Right kidney (tissue), 9 donors: ENCODE measurements at places on chromosomes 3 and 15.
A peak's percentile ranks its signal among the peaks of the same experiment; 100 is the strongest.

DNA sequence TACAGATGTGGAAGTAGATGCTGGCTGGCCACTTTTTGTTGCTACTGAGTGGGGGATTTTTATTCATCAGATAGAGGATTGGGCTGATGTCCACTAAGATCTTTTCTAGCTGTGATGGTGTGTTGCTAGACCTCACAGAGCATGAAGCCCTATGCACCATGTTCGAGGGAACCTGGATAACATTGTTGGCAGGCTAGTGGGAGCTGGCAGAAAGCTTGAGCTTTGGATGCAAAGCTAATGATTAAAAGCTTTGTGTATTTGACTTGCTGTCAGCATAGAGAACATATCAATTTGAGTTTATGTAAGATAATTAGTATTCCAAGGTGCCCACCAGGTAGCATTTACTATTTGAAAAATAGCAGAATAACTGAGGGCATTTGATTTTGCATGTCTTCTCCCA is 59.1 kb downstream of the ST6GAL1 start:
- no peak for DNase-seq

- no peak for DNase-seq
These were observed 7.5 kb upstream of the ACVR2B start for GRCh38 chr3:38446085-38446686.

- DNase-seq = no peak
These were observed 74.5 kb downstream of the MYLK start for GRCh38 chr3:123809597-123809996.

DNA sequence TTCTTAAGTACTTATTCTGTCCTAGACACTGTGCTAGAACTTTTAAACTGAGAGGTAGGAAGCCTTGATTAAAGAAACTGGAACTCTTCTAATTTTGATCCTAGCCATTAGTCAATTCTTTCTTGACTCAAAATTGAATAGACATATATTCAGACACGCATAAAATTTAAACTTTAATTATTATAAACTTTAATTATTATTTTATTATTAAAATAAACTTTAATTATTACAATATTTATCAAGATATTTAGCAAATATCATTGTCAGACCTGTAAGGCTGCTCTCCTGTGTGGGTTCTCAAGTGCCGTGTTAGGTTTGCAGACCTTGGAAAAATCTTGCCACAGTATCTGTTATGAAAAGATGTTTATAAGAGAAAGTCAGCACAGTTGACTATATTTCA is 562.9 kb downstream of the MECOM start:
- no peak for DNase-seq

- peak; percentile 51 for DNase-seq
These were observed at the start of gene CADPS for GRCh38 chr3:62874711-62875557. Gene CADPS, minus strand, starts transcription at chr3:62875416. Its CDS starts 387 bp downstream, at chr3:62875029.

- DNase-seq = no peak
These were observed 482.8 kb upstream of the NAALADL2 start for GRCh38 chr3:174376346-174376745.

DNA sequence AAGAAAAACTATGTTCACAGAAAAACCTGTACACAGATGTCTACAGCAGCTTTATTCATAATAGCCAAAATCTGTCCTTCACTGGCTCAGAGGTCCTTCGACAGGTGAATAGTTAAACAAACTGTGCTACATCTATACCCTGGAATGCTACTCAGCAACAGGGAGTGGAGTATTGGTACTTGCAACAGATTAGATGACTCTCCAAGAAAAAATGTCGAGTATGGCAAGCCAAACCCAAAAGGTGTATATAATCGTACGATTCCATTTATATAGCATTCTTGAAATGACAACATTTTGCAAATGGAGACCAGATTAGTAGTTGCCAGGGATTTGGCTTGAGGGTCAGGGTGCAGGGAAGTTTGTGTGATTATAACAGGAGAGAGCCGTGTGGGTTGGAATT is 22.4 kb upstream of the RGMA start:
- no peak for DNase-seq

DNA sequence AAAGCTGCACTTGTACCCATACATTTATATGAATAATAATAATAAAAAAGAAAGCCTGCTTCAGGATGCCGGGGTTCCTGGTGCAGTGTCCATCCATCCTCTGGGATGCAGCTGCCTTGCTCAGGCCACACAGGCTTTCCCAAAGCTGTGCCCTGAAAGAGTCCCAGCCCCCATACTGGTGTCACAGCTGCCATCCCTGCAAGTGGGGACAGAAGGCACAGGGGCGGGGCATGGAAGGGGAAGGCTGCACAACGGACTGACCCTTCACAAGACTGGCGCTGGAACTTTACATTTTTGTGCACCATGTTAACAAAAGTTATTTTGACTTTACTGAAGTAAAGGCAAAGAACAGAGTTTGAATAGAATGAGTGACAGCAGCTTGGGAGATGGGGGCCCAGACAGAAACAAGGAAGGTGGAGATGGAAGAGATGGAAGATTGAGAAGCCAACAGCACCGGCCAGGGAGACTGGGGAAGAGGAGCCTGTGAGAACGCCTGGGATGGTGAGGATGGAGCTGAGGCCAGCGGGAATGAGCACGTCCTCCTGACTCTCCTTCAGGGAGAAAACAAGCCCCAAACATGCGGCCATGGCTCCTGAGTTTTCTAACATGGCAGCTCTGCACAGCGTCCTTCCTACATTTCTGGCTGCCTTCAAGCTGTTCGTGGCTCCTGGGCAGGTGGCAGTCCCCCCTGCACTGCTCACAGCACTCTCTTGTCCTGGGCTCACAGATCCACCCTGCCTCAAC is 73.1 kb downstream of the ABTB1 start:
- DNase-seq = no peak

DNA sequence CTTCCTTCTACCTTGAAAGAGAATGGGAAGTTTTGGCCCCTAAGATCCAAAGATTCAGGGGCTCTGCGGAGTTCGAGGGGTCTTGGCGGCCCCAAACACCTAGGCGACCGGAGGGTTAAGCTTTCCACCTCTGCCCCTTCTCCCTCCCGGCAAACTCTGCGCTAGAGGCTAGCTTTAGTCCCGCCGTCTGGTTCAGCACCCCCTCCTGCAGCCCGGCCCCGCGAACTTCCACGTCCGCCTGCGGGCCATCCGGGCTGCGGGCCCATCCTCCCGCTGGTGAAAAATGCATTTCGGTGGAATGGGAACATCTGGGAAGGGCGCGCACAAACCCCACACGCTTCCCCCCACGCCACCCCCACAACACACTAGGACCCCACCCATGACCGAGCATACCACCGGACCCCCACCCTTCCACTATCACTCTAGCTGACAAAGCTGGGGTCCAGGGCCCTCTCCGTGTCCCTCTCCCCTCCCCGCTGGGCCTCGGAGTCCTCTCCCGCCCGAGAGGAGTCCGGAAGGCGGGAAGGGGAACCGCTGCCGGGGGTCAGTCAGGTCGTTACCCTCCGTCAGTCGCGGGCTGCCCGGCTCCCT is 1.0 kb downstream of the SHOX2 start:
- DNase-seq = peak; percentile 61

DNA sequence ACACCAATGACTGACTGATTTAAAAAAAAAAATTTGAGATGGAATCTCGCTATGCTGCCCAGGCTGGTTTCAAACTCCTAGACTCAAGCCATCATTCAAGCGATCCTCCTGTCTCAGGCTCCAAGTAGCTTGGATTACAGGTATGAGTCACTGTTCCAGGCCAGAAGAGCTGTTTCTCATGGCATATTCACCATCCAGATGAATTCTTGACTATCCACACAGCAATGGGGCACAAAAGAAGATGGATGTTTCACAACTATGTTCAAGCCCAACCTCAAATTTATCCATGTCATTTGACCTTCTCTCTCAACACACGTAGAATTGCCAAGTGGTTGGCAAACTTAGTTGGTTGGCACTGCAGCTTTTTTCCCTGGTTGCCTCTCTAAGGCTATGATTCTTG is 40.6 kb downstream of the PRICKLE2 start:
- DNase-seq = no peak

- DNase-seq = no peak
These were observed 99.2 kb upstream of the LINGO1 start for GRCh38 chr15:77731945-77732344.

DNA sequence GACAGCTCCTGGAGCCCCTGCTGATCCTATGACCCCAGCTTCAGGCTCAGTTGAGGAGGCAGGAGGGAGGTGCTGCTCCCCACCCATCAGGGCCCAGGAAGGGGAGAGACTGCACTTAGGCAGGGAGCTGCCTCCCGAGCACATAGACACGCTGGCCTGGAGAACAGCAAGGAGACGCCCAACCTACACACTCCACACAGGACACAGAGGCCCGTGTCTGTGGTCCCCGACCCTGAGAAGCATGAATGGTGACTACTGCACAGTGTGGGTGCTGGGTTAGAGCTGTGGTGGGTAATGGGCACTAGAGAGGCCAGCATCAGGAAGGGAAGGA is 1.1 kb upstream of the HHATL start:
- no peak for DNase-seq

GRCh38 chr15:90101969-90102890 is at the start of gene IDH2:
Gene IDH2, minus strand, starts transcription at chr15:90102468. Its CDS starts 78 bp downstream, at chr15:90102390.
- DNase-seq = peak; percentile 97

DNA sequence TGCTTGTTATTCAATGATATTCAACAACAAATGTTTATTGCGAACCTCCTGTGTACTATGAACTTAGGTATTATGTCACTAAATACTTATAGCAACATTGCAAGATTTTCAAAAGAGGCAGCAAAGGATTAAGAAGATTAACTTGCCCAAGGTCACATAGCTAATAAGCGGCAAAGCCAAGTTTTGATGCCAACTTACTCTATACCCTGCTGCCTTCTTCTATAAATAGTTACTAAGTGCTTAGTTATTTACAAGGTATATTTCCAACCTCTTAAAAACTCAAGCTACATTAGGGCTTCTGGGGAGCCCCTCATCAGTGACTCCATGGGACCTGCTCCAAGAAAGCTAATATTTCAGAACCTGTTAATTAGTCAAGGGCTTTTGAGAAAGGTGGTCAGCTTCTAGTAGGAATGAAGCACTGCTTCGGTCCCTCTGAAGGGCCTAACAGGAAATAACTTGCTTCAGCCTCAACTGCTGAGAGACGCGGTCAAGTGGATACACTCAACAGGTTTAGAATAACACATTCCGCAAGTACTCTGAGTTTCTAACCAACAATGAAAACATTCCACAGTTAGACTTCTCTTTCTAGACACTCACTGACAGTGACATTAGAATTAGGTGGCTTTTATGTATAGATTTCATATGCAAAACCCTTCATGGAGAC is 125.5 kb downstream of the DGKG start:
- DNase-seq = no peak

- DNase-seq = no peak
These were observed 42.5 kb downstream of the CMTM6 start for GRCh38 chr3:32460031-32460749.

DNA sequence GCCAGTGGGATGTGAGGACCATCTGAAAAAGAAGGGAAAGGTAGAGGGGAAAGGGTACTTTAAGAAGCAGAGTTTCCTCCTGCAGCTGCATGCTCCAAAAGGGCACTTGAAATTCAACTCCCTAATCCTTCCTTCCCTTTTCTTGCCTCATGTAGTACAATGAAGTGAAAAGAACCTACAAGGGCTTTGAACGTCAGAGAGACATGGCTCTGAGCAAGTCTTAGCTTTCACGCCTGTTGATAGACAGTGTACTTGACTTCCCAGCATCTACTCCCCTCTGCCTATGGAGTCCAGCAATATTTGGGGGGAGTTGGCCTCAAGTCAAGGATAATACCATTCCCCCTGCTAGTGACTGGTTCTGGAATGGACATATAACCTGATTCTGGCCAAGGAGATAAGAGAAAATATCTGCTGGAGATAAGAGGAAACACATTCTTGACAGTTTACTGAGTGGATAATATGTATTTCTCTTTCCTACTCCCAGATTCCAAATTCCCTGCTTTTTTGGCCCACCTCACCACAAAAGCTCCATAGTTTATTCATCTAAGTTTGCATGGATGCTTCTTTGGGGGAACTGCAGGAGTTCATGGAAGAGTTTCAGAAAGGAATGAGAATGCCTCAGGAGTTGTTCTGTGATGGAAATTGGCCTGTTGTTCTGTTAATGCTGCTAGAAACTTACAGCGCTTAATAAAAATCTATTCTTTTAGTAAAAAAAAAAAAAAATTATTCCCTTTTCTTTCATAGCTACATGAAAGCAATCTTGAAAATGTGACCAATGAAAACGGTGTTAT is 193.0 kb upstream of the TPM1 start:
- no peak for DNase-seq

GRCh38 chr3:16909802-16910201 is 25.0 kb downstream of the PLCL2 start:
- DNase-seq = no peak

DNA sequence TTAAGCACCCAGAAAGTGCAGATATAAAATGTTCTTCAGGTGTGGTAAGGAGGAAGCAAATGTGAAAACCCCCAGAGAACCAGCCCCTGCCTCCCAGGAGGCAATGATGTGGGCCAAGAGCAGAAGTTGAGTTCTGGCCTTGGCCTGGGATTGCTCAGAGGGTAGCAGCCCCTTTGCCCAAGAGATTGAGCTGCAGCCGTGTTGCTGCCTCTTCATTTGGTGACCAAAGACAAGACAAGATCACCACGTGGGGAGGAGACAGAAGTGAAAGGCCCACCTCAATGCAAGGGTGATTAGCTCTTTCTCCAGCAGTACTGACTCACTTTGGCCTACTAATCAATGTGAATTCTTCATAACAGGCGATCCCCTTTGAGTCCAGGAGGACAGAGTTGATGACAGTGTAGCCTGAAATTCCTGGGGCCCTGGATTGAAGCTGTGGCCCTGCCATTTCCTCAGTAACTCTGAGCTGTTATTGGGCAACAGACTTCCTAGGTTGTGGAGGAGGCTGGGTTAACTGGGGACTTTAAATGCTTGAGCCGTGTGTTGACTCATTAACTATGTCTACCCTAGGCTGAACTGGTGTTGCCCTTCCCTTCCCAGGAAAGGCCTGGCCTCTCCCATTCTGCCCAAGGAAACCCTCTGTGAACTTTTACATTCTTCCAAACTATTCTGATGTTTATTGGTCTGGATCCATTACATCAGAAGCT is 86.5 kb downstream of the ST6GAL1 start:
- no peak for DNase-seq

DNA sequence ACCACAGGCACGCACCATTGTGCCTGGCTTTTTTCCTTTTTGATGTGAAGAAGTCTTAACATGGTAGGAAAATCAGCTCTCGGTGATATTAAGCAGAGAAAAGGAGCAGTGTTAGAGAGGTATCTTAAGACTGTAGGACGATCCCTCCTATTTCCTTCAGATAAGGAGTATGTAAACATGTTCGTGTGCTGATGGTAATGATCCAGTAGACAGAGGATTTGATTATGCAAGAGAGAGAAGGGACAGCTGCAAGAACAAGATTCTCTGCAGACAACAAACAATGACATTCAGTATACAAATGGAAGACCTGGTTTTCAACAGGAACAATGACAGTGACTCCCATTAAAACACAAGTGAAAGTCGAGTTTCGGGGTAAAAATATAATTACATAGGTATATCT is 95.1 kb upstream of the MELTF start:
- DNase-seq = no peak

DNA sequence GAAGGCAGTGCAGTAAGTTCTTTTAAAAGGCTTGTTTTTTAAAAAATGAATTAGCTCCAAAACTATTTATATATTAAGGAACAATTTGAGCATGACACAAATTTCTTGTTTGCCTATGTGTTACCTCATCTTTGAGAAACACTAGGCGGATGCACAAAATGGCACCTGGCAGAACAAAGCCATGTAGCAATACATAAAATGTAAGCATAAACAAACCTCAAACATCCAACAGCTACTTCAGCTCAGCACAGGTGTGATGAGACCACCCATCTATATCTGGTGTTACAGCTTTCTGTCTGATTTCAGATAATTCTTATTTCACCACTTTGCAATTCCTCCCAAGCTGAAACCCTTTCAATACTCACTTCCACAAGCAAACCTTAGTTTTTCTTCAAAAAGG is 221.2 kb upstream of the CNTN6 start:
- no peak for DNase-seq
